GM13977 (cell line): ENCODE measurements at places on chromosomes 6 and 20.

GRCh38 chr20:58832457-58832856 lies 18.2 kb downstream of the GNAS-AS1 start:
- no peak for DNase-seq

DNA sequence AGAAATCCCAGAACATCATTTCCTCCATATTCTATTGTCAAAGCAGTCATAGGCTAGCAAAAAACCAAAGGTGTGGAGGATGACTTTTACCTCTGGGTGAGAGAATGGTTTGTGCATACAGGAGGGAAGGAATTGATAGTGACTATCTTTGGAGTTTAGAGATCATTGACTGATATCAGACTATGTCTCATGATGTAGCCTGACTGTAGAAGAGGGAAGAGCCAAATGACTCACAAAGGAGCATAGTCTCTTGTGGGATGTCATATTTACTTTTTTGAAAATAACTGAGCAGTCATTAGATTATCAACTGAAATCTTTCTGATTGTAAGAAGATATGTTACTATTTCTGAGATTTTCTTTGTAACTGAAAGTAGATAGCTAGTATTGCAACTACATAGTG lies 158.5 kb downstream of the FLRT3 start:
- no peak for DNase-seq

DNA sequence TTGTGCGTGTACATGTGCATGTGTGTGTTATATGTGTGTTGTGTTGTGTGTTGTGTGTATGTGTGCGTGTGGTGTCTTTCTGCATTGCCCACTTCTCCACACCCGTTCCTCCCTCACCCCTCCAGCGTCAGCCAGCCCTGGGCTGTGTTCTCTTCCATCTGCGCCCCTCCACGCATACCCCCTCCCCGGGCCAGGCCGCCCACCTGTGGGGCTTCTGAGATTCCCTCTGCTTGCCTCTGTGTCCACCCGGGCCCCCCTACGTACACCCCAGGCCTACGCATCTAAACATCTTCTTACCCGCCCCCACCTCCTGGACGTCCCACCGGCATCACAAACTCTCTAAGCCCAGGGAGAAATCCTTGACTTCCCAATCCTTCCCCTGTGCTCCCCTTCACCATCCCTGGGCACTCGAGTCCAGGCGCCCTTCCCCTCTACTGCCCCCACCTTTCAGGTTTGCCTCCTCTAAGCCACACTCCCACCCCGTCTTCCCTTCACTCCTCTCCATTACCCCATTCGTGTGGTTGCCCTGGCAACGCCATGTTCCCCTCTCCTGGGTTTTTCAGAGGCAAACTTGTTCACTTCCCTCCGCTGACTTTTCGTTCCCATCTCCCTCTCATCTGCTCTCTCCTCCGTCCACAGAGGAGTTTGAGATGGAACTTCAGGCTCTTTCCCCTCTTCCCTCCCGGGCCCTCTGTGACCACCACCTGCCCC lies 81.7 kb upstream of the NNAT start:
- no peak for DNase-seq

GRCh38 chr20:63734111-63734945 lies 2.1 kb upstream of the LIME1 start:
- DNase-seq: no peak

GRCh38 chr6:52749556-52750152 lies 13.6 kb downstream of the GSTA2 start:
- no peak for DNase-seq

- DNase-seq: peak; percentile 54
Measured at GRCh38 chr6:157056275-157056674, 267.0 kb downstream of the TMEM242 start.

GRCh38 chr20:51961964-51962761 lies 159.8 kb upstream of the SALL4 start:
- DNase-seq: no peak

- no peak for DNase-seq
Measured at GRCh38 chr6:79813143-79813850, 134.1 kb downstream of the ELOVL4 start.

- DNase-seq: no peak
Measured at GRCh38 chr20:21240394-21240793, 62.7 kb upstream of the XRN2 start.

DNA sequence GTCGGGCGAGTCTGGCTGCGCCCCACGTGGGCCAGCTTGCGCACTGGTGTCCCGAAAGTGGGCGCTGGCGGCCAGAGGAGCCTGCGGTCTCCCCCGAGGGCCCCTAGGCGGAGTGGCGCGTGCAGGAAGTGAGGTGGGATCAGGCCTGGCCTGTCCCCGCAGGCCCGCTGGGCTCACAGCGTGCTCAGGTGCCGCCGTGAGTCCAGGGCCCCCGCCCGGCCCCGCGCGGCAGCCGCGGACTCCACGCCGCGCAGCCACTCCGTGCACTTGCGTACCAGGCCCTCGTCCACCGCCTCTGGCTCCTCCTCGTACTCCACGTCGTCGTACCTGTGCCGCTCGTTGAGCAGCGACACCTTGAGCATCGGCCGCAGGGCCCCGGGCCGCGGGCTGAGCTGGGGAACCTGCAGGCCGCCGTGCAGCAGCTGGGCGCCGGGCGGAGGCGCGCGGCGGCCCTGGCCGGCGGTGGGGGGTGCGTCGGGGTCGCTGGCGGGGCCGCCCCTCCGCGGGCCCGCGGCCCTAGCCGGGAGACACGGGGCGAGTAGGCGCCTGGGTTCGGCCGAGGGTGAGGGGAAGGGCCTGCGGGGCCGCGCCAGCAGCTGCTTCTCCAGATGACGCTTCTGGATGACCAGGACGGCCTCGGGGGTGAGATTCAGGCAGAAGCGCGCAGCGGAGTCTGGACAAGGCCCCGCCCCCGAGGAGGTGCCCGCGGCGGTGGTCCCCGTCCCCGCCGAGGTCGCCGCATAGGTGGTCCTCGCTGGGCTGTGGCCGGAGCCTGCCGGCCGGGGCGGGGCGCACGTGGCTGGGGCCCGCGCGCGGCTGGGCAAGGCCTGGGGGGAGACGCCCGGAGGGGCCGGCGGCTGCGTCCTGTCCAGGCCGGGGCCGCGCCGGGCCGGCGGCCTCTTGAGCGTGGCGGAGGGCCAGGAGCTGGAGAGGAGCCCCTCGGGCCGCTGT lies 835 bp downstream of the PRR18 start:
- DNase-seq: peak; percentile 58

DNA sequence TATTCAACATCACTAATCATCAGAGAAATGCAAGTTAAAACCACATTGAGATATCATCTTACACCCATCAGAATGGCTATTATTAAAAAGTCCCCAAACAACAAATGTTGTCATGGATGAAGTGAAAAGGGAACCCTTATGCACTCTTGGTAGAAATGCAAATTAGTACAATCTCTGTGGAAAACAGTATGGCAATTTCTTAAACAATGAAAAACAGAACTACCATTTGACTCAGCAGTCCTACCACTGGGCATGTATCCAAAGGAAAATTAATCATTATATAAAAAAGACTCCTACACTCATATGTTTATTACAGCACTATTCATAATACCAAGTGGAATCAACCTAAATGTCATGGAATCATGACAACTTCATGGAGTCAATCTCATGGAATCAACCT lies 611.3 kb upstream of the GJE1 start:
- DNase-seq: no peak

DNA sequence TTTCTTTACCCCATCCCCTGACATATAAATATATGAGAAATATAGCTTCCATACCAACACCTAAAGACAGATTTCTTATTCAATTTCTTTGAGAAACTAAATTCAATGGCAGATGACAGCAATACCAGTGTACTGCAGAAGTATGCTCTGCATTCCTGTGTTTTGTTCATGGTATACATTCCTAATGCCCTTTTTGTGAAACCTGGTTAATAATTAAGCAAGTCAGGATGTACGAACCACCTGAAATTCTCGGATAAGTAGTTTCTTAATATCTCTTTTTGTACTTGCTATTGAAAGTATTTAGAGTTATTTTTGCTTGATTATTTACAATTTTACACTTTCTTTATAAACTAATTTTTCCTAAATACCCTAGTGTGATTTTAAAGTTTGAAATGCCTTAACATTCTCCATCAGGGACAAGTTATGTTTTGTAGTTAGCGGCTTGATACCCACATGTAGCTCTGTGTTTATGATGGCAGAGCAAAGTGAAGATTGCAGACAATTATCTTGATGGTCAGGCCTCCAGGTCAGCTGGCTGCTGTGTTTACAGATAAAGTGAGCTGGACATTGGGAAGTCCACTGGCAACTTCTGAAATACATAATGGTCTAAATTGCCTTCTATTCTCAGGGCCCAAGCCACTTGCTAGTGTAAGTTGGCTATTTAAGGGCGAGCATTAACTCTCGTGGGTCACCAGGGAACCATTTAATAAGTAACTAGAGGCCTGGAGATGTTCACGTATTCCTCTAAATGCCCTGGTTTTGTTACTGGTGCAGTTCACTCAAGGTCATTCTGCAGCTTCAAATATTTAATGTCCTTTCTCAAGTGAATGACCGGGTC lies 58.2 kb downstream of the PLCB1 start:
- DNase-seq: no peak

- no peak for DNase-seq
Measured at GRCh38 chr6:106178900-106179299, 92.8 kb downstream of the PRDM1 start.

DNA sequence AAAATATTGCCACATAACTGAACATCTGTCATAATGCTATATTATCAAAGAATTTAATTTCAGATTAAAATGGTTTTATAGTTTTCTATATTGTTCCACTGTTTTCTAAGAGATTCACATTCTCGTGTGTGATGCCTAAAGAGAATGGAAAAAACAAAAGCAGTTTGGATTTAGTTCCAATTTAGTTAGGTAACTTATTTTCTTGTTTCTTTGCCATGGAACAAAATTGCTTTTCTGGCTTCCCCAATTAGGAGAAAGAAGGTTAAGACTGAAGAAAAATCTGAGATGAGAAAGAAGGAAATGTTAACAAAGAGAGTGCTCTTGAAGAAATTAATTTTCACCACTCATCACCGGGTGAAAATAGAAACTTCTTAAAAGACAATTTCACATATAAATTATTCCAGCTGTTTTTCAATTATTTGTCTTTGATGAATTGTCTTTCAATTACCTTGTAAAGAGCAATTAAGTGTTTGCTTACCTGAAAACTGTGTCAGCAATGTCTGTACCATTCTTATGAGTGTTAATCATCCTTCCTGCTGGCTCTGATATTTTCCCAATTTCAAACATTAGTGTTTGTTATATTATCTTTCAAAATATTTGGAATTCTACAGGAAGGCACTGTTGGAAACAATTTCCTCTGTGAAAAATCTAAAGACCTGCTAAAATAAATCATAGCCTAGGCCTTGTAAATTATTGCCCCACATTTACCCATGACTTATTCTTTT lies 19.5 kb downstream of the PHACTR2 start:
- no peak for DNase-seq

GRCh38 chr6:1477432-1478090 lies 88.2 kb downstream of the FOXF2 start:
- DNase-seq: no peak

DNA sequence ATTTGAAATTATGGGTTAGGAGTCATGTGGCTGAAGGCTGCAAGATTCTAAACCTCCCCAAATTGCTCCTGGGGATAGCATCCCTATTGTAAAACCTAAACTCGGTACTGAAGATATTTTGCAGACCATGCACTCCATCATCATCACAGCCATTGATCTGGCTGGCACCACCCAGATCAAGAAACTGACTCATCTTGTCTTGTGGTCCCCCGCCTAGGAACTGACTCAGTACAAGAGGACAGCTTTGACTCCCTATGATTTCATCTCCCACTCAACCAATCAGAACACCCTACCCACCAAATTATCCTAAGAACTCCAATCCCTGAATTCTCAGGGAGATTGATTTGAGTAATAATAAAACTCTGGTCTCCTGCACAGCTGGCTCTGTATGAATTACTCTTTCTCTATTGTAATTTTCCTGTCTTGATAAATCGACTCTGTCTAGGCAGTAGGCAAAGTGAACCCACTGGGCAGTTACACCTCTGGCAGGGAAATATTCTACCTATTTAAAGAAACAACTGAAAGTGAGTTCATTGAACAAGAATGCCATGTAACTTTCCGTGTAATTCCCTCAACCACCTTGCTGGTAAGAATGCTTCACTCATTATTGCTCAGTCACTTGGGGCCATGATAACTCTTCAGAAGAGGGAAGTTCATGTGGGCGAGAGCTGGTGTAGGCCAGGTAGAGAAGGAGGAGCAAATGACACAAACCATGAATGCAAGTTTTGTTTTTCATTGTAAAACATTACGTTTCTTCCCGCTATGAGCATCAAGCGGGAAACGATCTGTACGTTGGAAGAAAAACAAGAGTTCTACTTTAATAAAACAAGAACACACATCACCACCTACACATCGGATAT lies 602.9 kb upstream of the ARID1B start:
- no peak for DNase-seq

DNA sequence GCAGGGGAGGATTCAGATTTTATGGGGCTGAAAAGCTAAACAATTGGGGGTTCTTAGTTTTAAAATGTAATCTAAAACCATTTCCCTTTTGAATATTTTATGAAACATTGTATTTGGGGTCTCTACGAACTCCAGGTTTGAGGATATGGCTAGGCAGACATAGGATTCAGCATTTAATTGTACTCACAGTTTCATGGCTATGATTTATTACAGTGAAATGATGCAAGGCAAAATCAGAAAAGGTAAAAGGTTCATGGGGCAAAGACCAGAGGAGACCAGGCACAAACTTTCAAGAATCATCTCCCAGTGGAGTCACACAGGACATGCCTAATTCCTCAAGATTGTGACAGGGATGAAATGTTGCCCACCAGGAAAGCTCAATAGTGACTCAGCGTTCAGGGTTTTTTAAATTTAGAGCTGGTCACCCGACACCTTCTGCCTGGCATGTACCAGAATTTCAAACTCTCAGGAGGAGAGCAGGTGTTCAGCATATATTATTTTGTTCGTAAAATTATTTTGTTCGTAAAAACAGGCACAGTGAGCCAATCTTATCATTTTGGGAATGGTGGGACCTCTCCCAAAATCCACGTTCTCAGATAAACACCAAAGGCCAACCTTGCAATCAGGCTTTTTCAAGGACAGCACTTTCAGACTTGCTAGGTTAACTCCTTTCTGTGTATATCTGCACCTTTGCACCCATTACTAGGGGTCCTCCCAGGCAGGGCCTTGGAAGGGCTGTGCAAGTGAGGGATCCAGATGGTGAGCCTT lies 270.3 kb downstream of the NKAIN2 start:
- no peak for DNase-seq

DNA sequence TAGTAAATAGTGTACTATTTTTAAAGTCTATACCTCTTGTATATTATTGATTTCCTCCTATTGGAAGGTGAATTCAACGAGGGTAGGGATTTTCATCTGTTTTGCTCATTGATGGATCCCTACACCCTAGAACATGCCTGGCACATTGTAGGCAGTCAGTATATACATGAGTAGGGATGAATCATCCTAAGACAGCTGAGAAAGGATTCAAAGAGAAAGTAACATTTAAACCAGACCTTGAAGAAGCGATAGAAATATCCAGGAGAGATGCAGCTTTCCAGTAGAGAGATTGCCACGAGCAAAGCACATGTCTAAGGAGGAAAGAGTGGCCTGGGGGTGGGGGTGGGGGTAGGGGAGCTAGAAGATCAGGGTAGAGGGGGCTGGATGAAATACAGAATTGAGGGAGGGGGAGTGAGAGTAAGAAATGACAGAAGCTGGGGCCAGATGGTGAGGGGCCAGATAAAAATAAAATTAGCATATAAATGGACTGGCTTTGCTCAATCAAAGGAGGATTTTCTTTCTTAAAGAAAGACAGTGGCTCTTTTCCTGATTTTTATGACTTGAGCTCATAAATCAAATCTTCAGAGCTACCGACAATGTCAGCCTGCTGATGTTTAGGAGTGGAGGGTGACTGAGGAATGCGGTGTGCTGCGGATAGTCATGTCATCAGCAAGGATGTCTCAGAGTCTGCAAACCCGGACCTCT lies 168.2 kb downstream of the SAMD5 start:
- no peak for DNase-seq
